Globus pallidus (tissue), 1 donor: ENCODE measurements at places on chromosomes 13 and 19.

GRCh38 chr19:58400316-58400915 is 5.0 kb downstream of the RNF225 start:
- peak; percentile 60 for DNase-seq

DNA sequence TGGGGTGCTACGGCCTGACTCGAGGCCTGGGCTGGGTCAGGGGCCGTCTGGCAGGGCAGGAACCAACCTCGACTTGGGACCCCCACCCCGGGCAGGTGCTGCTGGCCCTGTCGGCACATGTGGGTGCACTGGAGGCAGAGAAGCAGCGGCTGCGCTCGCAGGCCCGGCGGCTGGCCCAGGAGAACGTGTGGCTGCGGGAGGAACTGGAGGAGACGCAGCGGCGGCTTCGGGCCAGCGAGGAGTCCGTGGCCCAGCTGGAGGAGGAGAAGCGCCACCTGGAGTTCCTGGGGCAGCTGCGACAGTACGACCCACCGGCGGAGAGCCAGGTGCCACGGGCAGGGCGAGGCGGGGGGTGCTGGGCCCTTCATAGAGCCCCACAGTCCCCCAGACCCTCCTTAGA is 5.9 kb downstream of the KLC3 start:
- no peak for DNase-seq

- DNase-seq = no peak
Observed at GRCh38 chr13:37868691-37869505, 674 bp downstream of the TRPC4 start.

DNA sequence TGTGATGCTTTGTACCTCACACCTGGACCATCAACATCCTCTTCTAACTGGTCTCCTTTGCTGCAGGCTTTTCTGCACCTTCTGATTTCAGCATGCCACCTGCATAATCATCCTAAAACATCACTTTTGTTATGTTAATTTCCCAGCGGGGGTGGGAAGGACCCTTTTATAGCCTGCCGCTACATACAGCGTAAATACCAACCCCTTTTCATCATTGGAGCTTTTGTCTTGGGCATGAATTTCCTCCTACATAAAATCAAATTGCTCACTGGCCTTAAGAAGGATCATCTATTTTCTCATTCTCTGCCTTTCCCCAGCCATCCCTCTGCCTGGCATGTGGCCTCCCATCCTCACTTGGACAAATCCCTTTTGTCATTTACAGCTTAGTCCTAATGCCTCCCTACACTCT is 124.7 kb downstream of the RBM26 start:
- DNase-seq = no peak

DNA sequence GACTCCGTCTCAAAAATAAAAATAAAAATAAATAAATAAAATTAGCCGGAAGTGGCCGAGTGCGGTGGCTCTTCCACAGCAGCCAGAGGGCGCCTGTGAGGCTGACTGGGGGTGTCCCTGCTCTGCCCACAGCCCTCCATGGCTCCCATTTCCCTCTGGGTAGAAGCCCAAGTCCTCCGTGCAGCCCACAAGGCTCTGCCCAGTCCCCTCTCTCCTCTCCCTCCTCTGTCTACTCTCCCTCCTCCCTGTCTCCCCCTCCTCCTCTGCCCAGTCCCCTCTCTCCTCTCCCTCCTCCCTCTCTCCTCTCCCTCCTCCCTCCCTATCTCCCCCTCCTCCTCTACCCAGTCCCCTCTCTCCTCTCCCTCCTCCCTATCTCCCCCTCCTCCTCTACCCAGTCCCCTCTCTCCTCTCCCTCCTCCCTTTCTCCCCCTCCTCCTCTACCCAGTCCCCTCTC is 20.4 kb downstream of the MISP start:
- DNase-seq = no peak
